ENCODE measurements at places on chromosomes 4 and X. TPM values are rescaled to one million over a fixed set of nuclear protein-coding genes. Genes with fewer than 3 reads are reported as not detected.

The EDA2R gene
- total RNA-seq, result 0.09 TPM

The GAGE12F gene
- total RNA-seq, result not detected

The COQ2 gene
- 8.6 TPM for total RNA-seq

The NKX6-1 gene
- total RNA-seq, result 0.05 TPM

The IL9R gene
- total RNA-seq, result 0.08 TPM

The DCAF8L2 gene
- not detected for total RNA-seq

The PPBP gene
- 0.67 TPM for total RNA-seq

The RNF4 gene
- total RNA-seq, result 17.1 TPM

The SMARCA5 gene
- total RNA-seq, result 34.7 TPM

The F8 gene
- total RNA-seq, result 22.3 TPM

The EGF gene
- total RNA-seq, result not detected

The MAGEB17 gene
- total RNA-seq, result not detected

The GIMD1 gene
- not detected for total RNA-seq

The MTNR1A gene
- not detected for total RNA-seq

The EGFL6 gene
- not detected for total RNA-seq

The AFAP1 gene
- 2.1 TPM for total RNA-seq

The CLGN gene
- total RNA-seq, result 3.7 TPM

The TMPRSS11F gene
- total RNA-seq, result not detected

The YY2 gene
- total RNA-seq, result 0.70 TPM

The GDPD2 gene
- total RNA-seq, result not detected

The PNMA6F gene
- total RNA-seq, result not detected

The SOX3 gene
- not detected for total RNA-seq

The SEL1L3 gene
- total RNA-seq, result 13.1 TPM

The GLRA3 gene
- not detected for total RNA-seq

The CYBB gene
- 65.7 TPM for total RNA-seq

The TET2 gene
- total RNA-seq, result 7.8 TPM

The CYSLTR1 gene
- total RNA-seq, result 3.2 TPM

The MID1 gene
- total RNA-seq, result 4.0 TPM

The PCDH19 gene
- total RNA-seq, result not detected

The PRRG1 gene
- total RNA-seq, result 1.2 TPM

The PDE6B gene
- total RNA-seq, result 7.3 TPM

The SMPX gene
- total RNA-seq, result not detected

The SLIT2 gene
- 1.8 TPM for total RNA-seq

The SLC16A2 gene
- 24.1 TPM for total RNA-seq

The GRPR gene
- total RNA-seq, result not detected

The ALG13 gene
- total RNA-seq, result 35.4 TPM

The WAS gene
- 5.6 TPM for total RNA-seq

The DUSP9 gene
- 1.9 TPM for total RNA-seq

The NPY2R gene
- total RNA-seq, result not detected
